ENCODE measurements at places on chromosomes 4 and X.

DNA sequence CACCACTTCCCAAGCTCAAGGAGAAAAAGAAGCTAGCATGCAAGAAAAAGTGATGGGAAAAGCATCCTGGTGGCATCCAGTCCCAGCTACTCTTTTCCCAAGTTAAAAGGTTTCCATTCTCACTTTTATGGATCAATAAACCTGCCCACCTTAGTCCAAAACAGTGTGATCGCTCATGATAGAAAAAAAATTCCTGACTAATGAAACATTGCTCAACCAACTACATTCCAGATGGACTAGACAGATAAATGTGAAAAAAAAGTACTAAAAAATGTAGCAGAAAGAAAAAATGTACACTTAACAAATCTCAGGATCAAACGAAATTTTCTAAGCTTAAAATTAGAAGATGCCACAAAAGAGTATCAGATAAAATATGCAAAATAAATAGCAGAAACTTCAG lies 312.2 kb downstream of the TMA16 start:
- no peak for DNase-seq

DNA sequence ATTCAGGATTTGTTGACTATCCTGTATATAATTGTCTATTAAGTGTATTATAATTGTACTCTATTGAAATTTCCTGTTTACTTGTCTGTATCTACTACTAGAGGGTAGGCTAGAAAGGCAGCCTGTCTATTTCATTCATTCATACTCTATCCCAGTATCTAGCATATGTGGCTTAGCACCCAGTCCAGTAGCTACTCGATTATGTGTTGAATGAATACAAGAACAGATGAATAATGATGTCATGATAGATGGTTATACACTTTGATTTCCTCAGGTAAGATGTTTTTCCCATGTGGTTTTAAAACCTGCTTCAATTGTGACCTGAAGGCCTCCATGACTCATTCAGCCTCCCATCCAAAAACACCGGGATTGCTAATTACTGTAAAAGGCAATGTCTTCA lies 68.0 kb downstream of the IL21 start:
- DNase-seq: no peak

GRCh38 chrX:5644776-5645175 lies 583.9 kb downstream of the NLGN4X start:
- DNase-seq: no peak

GRCh38 chrX:103405009-103405333 lies 28.6 kb downstream of the BEX3 start:
- DNase-seq: no peak

DNA sequence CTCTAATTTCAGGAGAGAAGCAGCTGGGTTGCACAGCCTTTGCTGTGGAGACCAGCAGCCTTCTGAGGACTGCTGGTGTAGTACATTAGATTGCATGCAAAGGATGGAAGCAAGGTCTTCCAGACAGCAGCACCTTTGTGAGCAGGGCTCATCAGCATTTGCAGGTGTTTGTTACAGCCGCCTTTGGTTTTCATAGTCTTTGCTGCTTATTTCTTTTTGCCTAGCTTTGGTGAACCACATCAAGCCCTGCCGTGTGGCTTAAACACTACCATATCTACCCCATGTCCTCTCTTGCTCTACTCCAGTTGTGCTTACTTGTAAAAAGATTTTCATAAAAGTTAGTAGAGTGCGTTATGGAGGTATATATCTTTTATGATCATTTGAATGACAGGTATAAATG lies 57.5 kb downstream of the MTM1 start:
- no peak for DNase-seq

DNA sequence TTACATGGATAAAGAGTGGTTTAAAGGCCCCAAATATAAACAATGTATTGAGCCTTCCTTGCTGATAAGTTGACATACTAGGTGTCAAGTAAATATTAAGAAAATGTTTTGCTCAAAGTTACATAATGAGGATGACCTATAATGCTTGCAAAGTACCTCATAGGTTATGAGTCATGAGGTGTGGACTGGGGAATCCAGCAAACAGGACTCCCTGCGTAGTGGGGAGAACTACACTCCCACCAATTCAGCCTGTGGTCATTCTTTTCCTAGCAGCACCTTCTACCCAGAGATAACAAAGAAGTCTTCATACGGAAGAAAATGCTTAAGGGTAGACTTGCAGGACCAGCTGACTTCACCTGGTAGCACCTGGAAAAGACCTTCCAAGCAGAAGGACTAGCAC lies 418.9 kb upstream of the CPEB2 start:
- DNase-seq: no peak

GRCh38 chrX:81229229-81229628 lies 27.3 kb downstream of the SH3BGRL start:
- DNase-seq: no peak

- DNase-seq: no peak
Measured at GRCh38 chr4:76194325-76194724, 19.3 kb downstream of the SCARB2 start.

DNA sequence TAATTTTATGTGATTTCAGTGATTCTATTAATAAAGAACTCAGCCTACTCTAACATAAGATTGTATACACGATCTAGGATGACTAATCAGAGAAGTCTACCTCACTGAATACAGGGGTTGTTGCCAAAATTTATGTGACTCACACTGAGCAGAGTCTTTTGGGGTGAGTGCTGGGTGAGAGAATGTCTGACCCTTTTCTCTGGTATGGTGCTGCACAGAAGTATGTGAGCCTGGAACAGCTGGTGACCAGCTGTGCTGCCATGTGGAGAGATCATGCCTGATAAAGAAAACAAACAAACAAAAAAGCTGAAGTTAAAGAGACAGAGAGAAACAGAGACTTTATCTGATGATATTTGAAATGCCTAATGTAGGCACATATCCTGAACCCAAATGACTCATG lies 618.1 kb upstream of the GRIA3 start:
- DNase-seq: peak; percentile 16

DNA sequence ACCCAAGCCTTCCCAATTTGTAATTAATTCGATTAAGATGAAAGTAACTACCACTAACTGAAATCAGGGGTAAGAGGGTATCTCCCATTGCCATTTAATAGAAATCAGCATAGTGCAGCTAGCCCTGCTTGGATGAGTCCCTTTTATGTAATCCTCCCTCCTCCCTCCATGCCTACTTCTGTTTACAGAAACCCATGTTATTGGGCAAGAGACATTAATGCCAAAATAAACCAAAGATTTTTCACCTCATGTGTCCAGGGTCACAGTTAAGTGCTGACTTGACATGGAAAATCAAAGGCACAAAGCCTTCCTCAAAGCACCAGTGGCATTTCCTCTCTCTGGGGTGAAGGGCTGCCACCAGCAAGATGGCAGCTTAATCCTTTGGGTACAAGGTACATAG lies 50.8 kb downstream of the ZC4H2 start:
- DNase-seq: no peak

DNA sequence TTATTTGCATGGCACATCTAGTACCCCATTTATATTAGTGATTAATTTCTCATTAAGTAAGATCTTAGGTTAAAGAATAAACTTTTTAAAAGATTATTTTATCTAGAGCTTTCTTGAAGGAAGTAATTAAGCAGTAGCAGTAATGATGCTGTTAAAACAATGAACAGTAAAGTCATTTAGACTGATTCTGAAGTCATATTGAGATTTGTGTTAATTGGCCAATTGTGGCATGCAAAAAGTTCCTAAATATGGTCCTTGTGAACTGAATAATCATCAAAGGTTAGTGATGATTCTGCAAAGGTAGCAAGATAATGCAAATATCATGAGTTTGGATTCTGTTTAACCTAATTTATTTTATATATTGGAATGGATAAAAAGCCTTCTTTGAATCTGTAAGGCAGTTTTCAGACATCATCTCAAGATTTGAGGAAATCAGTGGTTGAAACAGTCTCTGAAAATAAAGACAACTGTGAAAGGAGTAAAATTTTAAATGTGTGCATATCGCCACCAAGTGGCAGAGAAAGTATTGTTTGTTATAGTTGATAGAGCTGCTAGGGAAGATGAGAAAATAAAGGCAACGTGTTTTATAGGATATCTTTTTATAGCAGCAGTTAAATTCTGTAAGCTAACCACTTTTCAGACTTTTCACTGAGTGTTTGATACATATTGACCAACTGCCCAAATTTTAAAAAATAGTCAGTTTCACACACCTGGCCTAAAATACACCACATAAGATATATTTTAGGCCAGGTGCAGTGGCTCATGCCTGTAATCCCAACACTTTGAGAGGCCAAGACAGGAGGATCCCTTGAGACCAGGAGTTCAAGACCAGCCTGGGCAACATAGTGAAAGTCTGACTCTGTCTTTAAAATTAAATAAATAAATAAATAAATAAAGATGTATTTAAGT lies 79.6 kb downstream of the CCKAR start:
- peak; percentile 9 for DNase-seq

- no peak for DNase-seq
Measured at GRCh38 chrX:45851434-45851991, 650.8 kb upstream of the DIPK2B start.
